ENCODE measurements at places on chromosomes 13 and 19.
A peak's percentile ranks its signal among the peaks of the same experiment; 100 is the strongest.

- DNase-seq = no peak
- H3K4me3 ChIP-seq = no peak overlapping the region
- no peaks in the 10 kb centered on the region for H3K36me3 ChIP-seq
These were observed 1193.1 kb downstream of the EFNB2 start for GRCh38 chr13:105342281-105342820.

GRCh38 chr19:6276447-6276846, 3.3 kb downstream of the MLLT1 start:
- H3K4me3 ChIP-seq = no peak overlapping the region
- peaks cover 4% of the 10 kb centered on the region for H3K36me3 ChIP-seq
- H3K27ac ChIP-seq = no peak overlapping the region
- H3K4me1 ChIP-seq = peaks cover 30% of the 10 kb centered on the region

DNA sequence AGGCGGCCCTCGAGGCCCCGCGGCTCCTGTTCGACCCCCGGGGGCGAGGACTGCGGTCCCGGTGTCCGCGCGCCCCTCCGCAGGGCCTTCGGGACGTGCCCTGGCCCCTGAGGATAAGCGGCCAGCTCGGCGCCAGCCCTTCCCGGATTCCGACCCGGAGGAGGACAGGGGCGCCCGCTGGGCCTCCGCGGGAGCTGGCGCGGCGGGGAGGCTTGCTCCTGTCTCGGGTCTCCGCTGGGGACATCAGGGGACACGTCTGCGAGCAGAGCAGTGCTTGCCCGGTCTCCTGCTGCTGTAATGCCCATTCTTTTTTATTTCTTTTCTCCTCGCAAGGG, 829 bp downstream of the B3GLCT start:
- peak overlapping the region; percentile 100 for H3K4me3 ChIP-seq
- peak; percentile 36 for DNase-seq
- peak overlapping the region; percentile 95 for H3K27ac ChIP-seq
- H3K4me1 ChIP-seq = no peaks in the 10 kb centered on the region

- DNase-seq = no peak
- no peak overlapping the region for H3K4me3 ChIP-seq
- H3K27me3 ChIP-seq = no peaks in the 10 kb centered on the region
- H3K4me1 ChIP-seq = peaks cover 2% of the 10 kb centered on the region
- H3K27ac ChIP-seq = no peak overlapping the region
- H3K36me3 ChIP-seq = no peaks in the 10 kb centered on the region
These were observed 57.9 kb downstream of the KCTD12 start for GRCh38 chr13:76828316-76828741.

- DNase-seq = no peak
- H3K4me1 ChIP-seq = peaks cover 27% of the 10 kb centered on the region
- no peak overlapping the region for H3K27ac ChIP-seq
These were observed 124.4 kb upstream of the SPATA13 start for GRCh38 chr13:24036115-24036514.

DNA sequence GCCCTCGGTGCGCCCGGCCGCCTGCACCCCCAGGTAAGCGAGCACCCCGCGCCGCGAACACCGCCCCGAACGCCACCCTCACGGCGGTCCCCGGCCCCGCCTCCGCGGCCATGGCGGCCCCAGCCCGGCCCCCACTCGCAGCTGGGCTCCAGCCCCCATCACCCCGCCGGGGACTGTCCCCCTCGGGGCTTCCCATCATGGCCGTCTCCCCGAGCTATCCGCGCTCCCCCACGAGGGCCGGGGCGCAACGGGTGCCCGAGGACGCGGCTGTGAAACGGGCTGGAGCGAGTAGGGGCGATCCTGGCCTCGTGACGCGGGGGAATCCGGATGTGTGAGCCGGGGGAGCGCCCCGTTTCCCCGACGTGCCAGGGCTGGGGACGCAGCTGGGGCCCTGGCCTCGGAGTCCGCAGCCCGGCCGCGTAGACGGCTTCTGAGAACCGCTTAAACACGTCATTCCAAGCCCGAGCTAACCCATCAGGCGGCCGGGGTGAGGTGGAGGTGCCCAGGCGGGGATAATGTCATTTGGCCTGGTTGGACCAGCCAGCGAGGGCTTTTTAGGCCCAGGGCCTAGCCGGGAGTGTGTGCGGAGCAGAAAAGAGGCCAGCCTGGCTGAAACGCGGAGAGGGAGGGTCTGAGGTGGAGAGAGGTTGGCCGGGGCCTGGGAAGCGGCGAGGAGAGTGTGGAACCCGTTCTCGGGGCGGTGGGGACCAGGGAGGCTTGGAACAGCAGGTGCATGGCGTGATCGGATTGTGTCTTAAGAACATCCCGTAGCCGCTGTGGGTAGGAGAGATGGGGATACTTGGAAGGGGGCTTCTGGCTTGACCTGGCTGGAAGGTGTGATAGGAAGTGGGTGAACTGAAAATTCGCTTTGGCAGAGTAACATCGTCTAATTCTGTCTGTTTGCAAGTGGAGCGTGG, 550 bp downstream of the CERS4 start:
- H3K4me1 ChIP-seq = peaks cover 13% of the 10 kb centered on the region
- H3K4me3 ChIP-seq = peak overlapping the region; percentile 83
- peak; percentile 48 for DNase-seq
- peak overlapping the region; percentile 59 for H3K27ac ChIP-seq
- H3K36me3 ChIP-seq = peaks cover 5% of the 10 kb centered on the region

DNA sequence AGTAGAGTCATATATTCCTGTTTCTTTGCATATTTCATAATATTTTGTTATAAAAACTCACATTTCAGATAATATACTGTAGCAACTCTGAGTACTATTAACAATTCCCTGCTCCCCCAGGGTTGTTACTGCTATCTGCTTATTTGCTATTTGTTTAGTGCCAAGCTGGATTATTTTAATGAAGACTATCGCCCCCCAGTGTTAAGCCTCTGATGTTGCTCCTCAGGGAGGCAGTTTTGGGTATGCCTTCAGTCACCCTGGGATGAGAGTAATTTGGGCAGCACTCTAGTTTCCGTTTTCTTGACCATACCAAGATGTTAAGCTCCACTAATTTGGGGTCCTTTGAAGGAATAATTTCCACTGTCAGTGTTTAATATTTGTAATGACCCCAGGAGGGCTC, 46.0 kb downstream of the MICU2 start:
- no peak overlapping the region for H3K27ac ChIP-seq
- H3K4me3 ChIP-seq = no peak overlapping the region
- H3K4me1 ChIP-seq = no peaks in the 10 kb centered on the region

GRCh38 chr13:79905018-79905417, 424.1 kb downstream of the NDFIP2 start:
- no peaks in the 10 kb centered on the region for H3K27me3 ChIP-seq
- H3K27ac ChIP-seq = no peak overlapping the region
- no peak overlapping the region for H3K4me3 ChIP-seq
- H3K36me3 ChIP-seq = no peaks in the 10 kb centered on the region

- H3K4me3 ChIP-seq = no peak overlapping the region
- peaks cover 6% of the 10 kb centered on the region for H3K4me1 ChIP-seq
- H3K36me3 ChIP-seq = no peaks in the 10 kb centered on the region
- H3K27me3 ChIP-seq = no peaks in the 10 kb centered on the region
These were observed 39.3 kb downstream of the GGACT start for GRCh38 chr13:100549316-100549715.

DNA sequence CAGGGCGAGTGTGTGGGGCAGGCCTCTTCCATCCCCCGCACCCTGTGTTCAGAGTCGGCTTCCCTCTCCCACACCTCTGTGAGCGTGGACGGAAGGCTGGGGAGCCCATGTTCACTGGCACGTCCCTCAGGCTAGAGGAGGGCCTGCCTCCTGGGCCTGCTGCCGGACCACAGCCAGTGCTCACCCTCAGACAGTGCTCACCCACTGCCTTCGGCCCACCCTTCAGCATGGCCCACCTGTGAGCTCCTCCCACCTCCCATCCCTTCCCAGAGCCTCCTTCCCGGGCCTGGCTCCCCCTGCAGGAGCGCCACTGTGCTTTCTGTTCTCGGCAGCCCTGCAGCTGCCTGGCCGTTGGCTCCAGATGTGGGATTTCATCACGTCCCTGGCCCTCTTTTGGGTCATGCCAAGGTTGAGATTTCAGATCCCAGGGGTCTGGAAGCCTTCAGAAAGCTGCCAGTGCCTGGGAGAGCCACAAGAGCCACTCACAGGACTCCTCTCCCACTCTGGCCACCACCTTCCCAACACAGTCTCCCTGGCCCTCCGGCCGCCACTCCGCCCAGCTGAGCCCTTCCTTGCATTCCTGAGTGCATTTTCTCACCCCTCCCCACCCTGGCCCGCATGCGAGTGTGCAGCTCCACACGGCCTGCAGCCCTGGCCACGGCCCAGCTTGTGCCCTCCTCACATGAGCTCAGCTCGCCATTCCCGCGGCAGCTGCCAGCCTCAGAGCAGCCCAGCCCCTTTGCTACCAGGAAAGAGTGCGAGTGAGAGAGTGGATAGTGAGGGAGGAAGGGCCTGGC, 25.3 kb downstream of the CAPN12 start:
- H3K27ac ChIP-seq = no peak overlapping the region
- peak overlapping the region; percentile 36 for H3K4me3 ChIP-seq
- H3K27me3 ChIP-seq = no peaks in the 10 kb centered on the region
- H3K36me3 ChIP-seq = peaks cover 94% of the 10 kb centered on the region
- H3K4me1 ChIP-seq = peaks cover 7% of the 10 kb centered on the region
- DNase-seq = no peak

DNA sequence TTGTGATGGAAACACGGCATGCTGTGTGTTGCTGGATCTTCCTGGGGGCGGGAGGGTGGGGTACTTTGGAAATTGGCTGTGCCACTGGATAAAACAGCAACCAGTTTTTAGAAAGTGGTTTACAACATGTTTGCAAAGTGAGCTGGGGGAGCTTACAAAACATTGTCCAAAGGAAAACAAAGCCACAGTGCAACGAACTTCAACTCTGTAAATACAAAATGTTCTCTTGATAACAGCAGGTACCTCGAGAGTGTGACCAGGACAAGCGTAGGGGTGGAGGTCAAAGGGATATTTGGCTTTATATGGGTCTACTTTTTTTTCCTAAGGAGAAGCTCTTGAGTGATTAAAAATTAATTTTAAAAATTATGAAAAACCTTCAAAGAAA, 2.5 kb downstream of the IGSF23 start:
- no peak for DNase-seq
- no peaks in the 10 kb centered on the region for H3K4me1 ChIP-seq
- no peaks in the 10 kb centered on the region for H3K27me3 ChIP-seq

- H3K27me3 ChIP-seq = no peaks in the 10 kb centered on the region
- H3K36me3 ChIP-seq = peaks cover 3% of the 10 kb centered on the region
- peaks cover 2% of the 10 kb centered on the region for H3K4me1 ChIP-seq
- no peak for DNase-seq
- no peak overlapping the region for H3K4me3 ChIP-seq
These were observed 20.4 kb downstream of the MEIS3 start for GRCh38 chr19:47398707-47399597.

DNA sequence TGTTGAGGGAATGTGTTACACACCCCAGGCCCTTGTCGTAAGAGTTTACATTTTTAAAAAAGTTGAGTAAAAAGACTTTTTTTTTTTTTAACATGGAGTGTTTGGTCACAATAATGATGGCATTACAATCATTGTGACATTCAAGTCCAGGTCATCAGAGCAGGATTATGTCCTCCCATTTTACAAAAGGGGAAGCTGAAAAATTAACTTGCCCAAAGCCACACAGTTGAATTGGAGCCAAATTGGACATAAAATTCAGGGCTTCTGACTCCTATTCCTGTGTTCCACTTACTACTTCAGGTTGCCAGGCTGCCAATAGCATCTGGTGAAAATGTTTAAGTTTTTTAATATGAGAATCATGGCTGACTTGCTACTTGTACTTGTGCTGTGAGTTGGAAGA, 49.3 kb downstream of the DLEU7 start:
- no peak overlapping the region for H3K4me3 ChIP-seq
- no peaks in the 10 kb centered on the region for H3K27me3 ChIP-seq
- H3K36me3 ChIP-seq = no peaks in the 10 kb centered on the region
- H3K4me1 ChIP-seq = no peaks in the 10 kb centered on the region
- H3K27ac ChIP-seq = no peak overlapping the region

DNA sequence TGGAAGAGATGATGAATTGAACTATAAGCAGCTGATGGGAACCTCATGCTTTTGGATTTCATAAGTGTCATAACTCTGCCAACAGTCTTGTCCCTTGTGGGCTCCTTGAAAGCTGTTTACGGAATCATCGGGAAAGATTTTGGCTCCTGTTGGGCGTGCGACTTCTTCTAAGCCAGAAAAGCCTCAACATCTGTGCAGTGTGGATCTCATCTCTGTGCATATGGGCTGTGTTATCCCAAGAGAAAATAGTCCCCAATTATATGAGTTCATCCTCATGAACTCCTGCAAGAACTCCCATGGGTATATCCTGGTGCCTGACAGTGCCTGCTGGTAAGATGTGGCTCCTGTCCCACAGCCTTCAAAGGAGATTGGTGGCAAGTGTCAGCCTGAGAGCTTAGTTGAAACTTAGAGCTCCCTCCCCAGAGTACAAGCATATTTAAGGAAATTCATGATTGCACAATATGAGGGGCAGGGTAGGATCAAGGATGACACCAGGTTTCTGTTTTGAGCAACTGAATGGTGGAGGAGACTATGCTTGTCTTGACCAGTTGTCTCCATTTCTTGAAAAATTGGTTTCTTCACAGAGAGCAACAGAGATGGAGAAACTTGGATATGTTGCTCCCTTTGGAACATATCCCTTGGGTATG, 243.5 kb downstream of the ITGBL1 start:
- no peak for DNase-seq
- peaks cover 2% of the 10 kb centered on the region for H3K27me3 ChIP-seq
- H3K36me3 ChIP-seq = no peaks in the 10 kb centered on the region
- no peaks in the 10 kb centered on the region for H3K4me1 ChIP-seq
- H3K4me3 ChIP-seq = no peak overlapping the region

- no peak overlapping the region for H3K27ac ChIP-seq
- peaks cover 10% of the 10 kb centered on the region for H3K36me3 ChIP-seq
- no peaks in the 10 kb centered on the region for H3K27me3 ChIP-seq
- H3K4me1 ChIP-seq = no peaks in the 10 kb centered on the region
- no peak overlapping the region for H3K4me3 ChIP-seq
- DNase-seq = no peak
These were observed 10.9 kb upstream of the SPC24 start for GRCh38 chr19:11166281-11167142.

GRCh38 chr13:50125304-50125553, 110.0 kb downstream of the KCNRG start:
- peaks cover 67% of the 10 kb centered on the region for H3K27me3 ChIP-seq
- peak overlapping the region; percentile 86 for H3K4me3 ChIP-seq
- peaks cover 19% of the 10 kb centered on the region for H3K4me1 ChIP-seq

- no peaks in the 10 kb centered on the region for H3K27me3 ChIP-seq
- DNase-seq = peak; percentile 58
- H3K4me1 ChIP-seq = no peaks in the 10 kb centered on the region
These were observed 564 bp downstream of the SPART start for GRCh38 chr13:36345438-36346221.

GRCh38 chr13:33150662-33151061, 134.4 kb downstream of the KL start:
- DNase-seq = no peak
- H3K27ac ChIP-seq = no peak overlapping the region
- H3K36me3 ChIP-seq = no peaks in the 10 kb centered on the region
- H3K4me3 ChIP-seq = no peak overlapping the region
- no peaks in the 10 kb centered on the region for H3K27me3 ChIP-seq
- no peaks in the 10 kb centered on the region for H3K4me1 ChIP-seq
